ENCODE measurements at places on chromosomes 5 and 9.

GRCh38 chr5:13934125-13934524 is 10.4 kb downstream of the DNAH5 start:
- no peak for DNase-seq

DNA sequence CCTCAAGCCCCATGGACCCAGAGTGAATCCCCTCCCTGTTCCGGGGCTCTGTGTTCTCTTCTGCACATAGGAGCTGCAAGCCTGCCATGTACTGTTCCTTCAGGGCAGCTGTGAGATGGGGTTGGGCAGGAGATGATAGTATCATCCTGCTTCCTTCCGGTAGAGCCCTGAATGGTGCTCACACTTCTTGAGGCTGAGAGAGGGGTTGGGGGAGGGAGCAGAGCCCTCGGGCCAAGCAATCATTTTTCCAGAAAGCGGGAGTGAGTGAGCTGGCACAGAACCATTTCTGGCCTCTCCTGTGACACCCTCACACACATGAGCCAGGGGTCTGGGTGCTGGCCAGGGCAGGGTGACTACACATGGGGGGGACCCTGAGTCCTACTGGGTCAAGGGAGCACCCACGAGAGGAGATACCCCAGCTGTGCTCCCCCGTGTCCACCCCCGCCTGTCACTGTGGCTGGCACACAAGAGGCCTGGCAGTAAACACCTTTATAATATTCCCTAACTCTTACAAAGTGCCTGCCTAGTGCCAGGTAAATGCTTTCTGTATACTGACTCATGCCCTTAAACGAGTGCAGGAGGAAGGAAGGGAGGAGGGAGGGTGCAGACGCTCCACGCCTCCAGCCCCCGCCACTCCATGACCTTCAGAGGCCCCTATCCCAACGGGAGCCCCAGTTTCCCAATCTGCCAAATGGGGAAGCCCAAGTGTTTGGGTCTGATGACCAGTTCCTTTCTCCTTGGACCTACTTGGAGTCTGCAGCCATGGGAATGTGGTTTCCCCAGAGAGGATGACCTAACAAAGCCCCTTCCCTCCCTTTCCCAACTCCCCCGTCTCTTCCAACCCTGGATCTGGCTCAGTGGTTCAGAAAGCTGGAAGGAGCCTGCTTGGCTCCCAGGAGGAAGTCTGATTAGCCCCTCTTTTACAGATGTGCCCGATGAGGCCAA is 15.5 kb downstream of the AKNA start:
- no peak for DNase-seq

DNA sequence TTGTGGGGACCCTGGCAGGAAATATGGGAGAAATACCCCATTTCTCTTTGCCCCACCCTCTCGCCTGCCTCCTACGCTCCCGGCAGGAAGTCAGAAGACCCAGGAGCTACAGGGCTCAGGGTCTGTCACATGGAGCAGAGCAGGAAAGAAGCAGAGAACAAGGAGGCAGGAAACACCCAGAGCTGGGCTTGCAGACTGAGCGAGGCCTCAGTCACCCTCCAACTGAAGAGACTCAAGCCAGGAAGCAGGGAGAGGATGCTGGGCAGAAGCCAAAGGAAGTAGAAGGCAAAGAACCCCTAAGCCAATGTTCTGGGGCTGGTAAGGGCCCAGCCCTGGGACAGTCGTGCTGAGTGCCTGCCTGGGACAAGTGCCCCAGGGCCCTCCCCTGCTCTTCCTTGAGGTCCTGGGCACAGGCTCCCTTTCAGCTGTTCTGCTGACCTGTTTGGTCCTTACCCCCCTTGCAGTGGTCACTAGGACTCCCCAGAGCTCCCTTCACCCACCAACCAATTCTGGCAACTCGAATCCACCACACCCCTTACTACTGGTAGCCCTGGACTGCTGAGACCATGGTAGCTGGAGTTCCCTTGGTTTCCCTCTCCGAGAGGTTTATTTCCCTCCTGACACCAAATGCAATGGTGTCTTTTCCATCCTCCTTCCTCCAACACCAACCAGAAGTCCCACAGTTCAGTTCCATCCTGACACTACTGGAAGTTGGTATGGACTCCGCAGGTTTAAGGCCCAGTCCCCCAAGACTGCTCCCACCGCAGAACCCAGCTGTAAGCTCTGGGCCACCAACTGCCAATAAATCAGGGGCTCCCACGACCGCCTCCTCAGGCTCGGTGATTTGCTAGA is 157.5 kb downstream of the COL23A1 start:
- peak; percentile 59 for DNase-seq

- DNase-seq = no peak
These were observed 30.4 kb upstream of the UBTD2 start for GRCh38 chr5:172313915-172314314.

DNA sequence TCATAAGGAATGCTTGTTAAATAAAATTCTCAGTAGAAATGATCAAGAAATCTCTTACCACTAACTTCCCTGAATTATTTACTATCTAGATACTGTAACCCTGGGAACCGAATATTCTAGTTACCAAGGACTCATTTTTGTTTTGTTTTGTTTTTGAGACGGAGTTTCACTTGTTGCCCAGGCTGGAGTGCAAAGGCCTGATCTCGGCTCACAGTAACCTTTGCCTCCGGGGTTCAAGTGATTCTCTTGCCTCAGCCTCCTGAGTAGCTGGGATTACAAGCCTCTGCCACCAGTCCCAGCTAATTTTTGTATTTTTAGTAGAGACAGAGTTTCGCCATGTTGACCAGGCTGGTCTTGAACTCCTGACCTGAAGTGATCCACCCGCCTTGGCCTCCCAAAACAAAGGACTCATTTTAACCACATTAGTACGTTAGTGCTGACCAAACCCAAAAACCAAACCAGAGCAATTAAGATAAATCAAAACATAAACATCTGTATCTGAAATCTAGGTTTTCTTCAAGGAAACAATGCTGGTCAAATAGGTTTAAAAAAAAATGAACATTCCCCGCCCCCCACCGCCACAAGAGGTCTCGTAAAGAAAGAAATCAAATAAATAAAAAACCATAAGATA is 3.7 kb downstream of the TXN start:
- DNase-seq = no peak

GRCh38 chr9:8732367-8733075 is 932.9 kb upstream of the DMAC1 start:
- DNase-seq = no peak

DNA sequence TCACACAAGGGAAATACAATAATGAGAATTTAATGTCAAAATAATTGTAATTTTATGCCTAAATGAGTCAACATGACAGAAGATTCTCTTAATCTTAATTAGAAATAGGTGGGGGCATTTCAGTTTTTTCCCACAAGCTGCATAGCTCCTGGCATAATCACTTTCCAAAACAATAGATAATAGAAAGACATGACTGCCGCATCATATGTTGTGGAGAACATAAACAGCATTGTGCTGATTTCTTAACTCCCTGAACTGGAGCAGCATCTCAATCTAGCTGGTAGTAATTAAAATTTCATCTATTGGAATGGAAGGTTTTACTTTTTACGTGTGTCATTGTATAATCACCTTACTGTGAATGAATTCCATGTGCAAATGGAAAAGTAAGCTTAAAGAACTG is 112.1 kb downstream of the ST8SIA4 start:
- no peak for DNase-seq

GRCh38 chr5:99187611-99188010 is 258.8 kb upstream of the CHD1 start:
- DNase-seq = no peak

GRCh38 chr9:111915425-111915758 is 18.8 kb downstream of the UGCG start:
- no peak for DNase-seq

DNA sequence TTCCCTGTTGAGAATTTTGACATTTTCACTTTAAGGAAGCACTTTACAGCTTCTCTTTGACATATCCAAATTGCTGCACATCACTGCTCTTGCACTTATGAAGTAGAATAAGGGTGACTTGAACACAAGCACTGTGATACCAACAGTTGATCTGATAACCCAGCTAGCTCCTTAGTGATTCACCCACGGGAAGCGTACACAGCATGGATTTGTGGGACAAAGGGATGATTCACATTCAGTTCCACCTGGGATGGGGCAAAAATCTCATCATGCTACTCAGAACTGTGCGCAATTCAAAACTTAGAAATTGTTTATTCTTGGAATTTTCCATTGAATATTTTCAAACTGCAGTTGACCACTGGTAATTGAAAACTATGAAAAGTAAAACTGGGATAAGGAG is 1565.5 kb upstream of the CDH9 start:
- DNase-seq = no peak

- DNase-seq = no peak
These were observed 223.4 kb downstream of the PARP8 start for GRCh38 chr5:50889790-50890189.

Measured in osteocyte (in vitro differentiated cells).